ENCODE measurements at places on chromosomes 5 and 9.
A peak's percentile ranks its signal among the peaks of the same experiment; 100 is the strongest.

GRCh38 chr9:81902196-81902595 is 26.0 kb upstream of the SPATA31D4 start:
- peak; percentile 25 for DNase-seq

GRCh38 chr5:622359-622758 is 10.2 kb downstream of the CEP72 start:
- no peak for DNase-seq

DNA sequence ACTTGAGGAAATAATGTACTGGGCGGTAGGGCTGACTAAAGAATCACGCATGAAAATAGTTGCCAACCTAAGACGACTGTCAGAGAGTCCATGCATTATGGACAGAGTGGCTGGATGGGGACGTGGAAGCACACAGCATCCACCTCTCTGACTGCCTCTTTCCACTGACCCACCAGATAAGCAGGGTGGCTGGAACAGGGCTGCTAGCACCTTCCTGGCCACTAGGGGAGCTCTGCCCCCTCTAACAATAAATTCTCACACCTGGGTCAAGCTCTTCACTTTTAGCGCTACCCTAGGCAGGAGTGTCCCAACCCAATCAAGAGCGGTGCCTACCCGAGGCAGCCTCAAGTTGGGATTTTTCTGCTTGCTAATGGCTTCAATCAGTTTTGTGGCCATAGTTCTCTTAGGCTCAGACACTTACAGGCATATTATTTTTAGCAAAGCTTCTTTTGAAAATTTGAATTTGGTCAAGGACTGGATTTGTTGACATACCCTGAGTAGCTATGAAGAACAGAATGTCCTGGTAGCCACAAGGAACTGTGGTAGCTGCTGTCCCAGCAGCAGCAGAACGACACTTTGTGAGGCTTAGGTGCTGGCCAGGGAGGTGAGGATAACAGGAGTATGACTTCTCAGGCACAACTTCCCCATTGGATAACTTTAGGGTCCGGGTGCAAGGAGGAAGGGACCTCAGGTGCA is 6.9 kb upstream of the TPM2 start:
- DNase-seq = peak; percentile 40

DNA sequence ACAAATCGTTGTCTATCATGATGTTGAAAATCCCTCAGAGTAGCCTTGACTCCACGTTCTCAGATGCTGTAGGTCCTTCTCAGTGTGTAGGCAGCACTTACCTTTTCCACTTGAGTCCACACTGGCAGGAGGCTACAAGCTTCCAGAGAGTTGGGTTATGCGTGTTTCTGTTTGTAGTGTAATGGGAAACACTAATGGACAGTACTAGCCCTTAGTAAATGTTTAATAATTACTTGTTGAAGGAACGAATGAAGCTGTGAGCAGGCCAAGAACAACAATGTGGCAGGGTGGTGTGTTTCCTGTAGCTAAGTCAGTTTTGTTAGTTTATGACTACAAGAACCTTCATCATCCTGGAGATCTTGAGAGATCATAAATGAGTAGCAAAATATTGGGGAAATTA is 83.5 kb downstream of the ARHGAP26 start:
- DNase-seq = no peak

DNA sequence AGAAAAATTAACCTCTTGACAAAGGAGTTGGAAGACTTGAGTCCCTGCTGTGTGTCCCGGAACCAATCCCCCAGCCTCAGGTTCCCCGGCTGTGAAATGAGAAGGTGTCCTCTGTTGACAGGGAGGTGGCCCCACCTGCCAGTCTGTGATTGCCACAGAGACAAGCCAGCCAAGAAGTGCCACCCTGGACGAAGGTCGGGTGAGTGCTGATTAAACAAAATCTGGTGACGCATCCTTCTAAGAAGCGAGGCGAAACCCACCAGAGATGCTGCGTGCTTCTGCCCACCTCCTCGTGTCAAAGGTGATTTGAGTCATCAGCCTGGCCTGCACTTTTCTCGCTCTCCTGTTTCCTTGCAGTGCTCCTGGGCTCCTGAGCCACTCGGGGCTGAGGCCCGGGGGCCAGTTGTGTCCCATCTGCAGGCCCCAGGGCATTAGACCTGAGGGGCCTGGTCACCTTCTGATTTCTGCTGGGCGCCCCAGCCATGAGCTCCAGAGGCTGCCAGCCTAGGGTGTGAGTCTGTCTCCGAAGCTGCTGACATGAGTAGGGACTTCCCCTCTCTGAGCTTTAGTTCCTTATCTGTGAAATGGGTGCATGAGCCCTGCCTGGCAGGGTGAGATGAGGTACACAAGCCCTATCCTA is 28.7 kb downstream of the NEK6 start:
- peak; percentile 70 for DNase-seq

DNA sequence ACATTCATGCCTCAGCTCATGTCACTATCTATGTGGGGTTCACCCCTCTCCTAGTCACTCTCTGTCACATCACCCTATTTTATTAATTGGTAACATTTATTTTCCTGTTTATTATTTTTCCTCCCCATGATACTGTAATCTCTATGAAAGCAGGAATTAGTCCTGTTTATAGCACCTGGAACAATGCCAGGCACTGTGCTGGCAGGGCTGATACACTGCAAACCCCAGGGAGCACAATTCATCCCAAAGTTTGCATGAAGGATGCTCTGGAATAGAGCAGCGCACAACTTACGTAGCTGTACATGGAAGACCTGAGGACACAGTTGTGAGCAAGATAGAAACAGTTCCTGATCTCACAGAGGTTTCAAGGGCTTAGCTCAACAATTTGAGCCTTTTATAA is 103.2 kb downstream of the NSG2 start:
- no peak for DNase-seq

DNA sequence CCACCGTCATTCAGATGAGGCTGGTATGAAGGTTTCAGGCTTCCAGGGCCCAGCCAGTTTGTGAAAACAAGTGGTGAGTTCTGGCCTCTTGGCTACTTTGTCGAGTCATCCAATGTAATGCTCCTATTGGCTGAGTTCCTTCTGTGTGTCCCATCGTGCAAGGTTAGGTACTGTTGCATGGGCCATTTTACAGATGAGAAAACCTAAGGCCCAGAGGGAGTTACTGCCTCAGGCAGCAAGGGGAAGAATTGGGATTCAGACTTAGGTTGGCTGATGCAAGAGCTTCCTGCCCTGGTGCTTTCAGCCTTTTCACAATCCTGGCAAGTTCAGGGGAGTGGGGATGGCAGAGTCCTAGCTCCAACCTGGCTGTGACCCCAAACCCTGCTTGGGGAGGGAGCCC is 17.4 kb upstream of the PITX1 start:
- no peak for DNase-seq

- peak; percentile 72 for DNase-seq
Observed at GRCh38 chr9:8857926-8858595, 1058.5 kb upstream of the DMAC1 start.

DNA sequence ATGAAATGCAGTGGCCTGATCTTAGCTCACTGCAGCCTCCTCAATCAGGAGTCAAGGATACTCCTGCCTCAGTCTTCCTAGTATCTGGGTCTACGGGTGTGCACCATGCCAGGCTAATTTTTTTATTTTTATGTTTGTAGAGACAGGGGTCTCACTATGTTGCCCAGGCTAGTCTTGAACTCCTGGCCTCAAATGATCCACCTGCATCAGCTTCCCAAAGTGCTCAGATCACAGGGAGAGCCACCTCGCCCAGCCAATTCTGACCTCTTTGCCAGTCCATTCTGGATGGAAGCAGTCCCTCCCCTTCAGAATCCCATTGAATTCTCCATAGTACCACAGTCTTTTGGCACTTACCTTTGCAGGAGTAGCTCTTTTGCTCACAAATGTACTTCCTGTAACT is 1.7 kb upstream of the CANX start:
- DNase-seq = no peak

GRCh38 chr5:85278193-85278592 is 893.5 kb upstream of the EDIL3 start:
- no peak for DNase-seq

DNA sequence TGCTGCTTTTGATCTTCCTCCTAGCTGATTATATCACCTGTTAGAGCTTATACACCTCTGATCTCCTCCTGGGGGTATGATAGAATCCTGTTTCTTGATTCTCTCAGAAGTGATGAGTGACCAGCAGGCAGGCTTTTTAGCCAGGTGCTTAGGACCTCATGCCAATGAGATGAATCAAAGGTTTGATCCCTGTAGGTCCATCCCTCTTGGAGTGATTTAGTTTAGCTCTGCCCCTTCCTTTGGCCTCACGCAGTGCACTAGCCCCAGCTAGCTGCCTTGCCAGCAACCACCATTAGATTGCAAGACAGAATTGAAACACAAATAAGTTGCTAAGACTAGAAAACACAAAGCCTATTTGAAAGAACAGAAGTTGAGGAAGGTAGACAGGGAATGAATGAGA is 84.4 kb downstream of the ZSWIM6 start:
- no peak for DNase-seq

DNA sequence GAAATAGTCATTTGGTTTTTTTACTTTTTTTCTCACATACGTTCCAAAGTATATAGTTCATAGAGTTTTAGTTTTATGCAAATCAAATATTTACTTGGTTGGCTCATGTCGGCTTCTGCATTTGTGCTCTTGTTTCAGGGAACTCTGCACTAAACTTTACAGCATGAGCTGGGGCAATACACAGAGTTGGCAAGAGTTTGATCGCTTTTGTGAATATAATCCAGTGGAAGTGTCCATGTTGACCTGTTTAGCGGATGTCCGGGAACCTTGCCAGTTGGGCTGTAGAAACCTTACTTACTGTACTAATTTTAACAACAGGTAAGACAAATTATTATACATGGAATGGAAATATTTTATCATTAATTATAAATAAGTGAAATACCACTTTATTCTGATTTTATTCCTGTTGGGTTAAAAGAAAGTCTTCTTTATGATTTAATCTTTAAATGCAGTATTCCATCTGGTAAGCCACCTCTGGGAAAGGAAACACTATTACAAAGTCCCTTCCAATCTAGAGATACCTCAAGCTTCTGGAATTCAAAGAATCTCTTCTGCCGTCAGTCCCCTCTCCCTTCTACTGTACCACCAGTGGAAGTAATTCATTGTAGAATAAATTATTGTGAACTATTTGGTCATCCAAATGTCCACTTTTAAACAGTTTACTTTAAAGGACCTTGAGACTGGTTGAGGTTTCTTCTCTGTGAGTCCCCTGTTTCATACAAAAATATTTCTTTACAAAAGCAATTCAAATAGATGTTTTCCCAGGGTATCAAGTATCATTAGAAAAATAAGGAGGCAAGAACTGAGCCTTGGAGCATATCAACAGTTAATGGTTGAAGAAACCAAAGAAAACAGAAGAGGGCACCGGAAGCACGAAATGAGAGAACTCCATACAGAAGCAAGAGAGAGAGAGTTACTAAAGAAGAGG is 45.2 kb upstream of the GLIPR2 start:
- DNase-seq = peak; percentile 83

- peak; percentile 77 for DNase-seq
Observed at GRCh38 chr5:154971501-154971900, 30.6 kb downstream of the MRPL22 start.

DNA sequence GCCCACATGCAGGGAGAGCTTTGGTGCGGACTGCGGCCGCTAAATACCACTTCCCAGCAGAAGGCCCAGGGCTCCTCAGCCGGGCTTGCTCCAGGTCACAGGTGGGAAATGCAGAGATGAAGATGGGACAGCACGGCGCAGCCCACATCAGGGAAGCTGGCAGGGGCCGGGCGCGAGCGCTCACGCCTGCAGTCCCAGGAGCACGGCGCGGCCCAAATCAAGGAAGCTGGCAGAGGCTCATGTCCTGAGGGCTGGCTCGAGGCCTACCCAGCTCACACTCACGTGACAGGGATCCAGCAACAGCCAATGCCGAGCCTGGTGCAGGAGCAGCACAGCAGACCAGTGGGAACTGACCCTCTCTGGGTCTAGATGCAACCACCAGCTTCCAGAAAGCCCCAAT is 16.3 kb downstream of the LPCAT1 start:
- DNase-seq = no peak

GRCh38 chr9:118596374-118597015 is 772.7 kb downstream of the BRINP1 start:
- DNase-seq = peak; percentile 51

GRCh38 chr5:151121095-151121494 is 36.5 kb downstream of the ANXA6 start:
- DNase-seq = no peak

DNA sequence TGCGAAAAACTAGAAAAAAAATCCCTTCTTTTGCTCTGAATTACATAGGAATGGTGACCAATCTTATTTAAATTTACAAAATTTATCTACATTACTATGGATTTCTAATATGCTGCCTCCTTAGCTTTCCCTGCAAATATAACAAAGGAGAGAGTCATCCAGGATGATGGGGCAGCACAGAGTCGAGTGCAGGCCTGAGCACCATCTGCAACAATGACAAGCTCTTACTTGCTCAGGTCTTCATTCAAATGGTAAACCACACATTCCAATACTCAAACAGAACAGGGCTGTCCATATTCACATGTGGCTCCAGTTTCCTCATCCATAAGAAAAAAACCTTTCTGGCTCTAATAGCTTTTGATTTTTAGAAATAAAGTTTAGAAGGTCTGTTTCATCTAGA is 33.5 kb upstream of the ZNF354B start:
- DNase-seq = no peak

- DNase-seq = no peak
Observed at GRCh38 chr5:14209836-14210235, 66.7 kb downstream of the TRIO start.

DNA sequence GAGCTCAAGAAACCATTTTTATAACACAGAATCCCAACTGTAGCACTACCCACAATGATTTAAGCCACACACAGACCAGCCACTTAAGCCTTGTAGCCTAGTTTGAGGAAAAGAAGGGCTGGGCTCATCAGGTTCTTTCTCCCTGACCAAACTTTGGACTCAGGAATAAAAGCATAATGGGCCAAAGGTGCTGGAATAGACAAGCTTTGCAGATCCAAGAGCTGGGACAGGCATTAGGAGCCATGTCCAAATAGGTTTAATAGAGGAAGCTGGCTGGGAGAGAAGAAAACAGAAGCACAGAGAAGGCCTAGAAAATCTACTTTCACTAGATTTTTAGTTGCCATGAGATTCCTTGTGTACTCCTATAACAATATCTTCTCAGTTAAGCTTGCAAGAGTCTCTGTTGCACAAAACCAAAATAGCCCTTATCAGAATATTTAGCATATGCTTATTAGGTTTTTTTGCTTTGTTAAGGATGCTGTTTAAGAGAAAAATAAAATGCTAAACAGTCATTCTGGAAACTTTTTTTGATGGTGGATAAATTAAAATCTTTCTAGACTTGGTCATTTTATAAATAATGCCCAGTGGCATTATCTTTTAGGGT is 38.2 kb downstream of the CNOT8 start:
- DNase-seq = no peak
